ENCODE measurements at places on chromosomes 7 and 10.
A peak's percentile ranks its signal among the peaks of the same experiment; 100 is the strongest.

DNA sequence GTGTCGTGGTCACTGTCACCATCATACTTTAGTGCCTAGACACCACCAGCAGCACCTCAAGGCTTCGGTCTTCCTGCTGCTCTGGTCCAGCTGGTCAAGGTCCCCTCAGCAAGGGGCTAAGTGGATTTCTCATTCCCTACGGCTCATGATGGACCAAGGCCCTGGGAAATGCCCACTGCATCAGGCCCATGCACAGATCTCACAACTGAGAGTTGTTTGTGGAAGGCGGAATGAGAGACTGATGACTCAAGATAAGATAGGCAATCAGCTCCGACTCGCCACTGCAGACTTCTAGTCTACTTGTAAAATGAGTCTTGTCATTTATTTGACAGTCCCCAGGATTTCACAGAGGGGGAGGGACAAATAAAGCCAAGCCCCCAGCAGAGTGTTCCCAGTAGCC lies 108.4 kb upstream of the TBX20 start:
- no peak for DNase-seq

DNA sequence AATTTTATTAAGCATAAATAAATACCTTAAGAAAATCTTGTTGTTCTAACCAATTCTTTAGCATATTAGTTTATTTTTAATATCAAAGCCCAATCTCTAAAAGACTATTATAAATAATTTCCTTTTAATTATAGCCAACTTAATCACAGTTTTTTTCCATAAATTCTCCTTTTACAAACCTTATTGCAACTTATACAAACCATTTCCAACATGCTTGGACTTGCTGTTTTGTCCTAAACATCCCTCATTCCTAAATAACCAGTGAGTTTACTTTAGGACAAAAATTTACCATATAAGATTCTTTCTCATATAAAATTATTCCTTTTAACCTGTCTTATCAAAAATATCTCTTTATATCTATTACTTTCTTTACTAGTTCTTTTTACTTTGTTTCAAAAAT lies 25.2 kb upstream of the LSM8 start:
- DNase-seq: no peak

DNA sequence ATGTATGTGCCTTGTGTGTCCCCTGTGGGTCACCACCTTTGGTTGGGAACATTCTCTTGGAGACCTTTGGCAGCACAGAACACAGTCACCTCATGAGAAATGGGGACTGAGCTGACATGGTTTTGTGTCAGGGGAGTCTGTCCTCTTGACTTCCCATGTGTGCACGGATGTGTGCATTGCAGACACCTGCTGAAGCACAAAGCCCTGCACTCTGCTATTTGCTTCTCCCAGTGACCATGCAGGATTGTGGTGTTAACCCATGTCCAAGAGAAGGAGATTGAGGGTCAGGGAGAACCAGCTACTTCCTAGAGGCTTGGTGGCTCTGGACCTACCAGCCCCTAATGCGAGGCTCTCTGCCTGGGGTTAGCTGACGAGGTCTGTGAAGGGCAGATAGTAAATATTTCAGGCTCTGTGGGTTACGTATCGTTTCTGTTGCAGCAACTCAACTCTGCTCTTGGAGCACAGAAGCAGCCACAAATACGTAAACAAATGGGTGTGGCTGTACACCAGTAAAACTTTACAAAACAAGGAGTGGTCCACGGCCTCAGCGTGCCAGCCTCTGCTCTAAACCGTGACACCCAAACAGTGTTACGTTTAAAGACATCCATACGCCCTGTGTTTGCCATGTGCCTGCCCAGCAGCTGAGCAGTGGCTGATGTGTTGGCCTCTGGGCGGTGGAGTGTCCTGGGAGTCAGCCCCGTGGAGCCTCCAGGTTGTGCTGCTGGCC lies 51.7 kb downstream of the ADCY1 start:
- no peak for DNase-seq

DNA sequence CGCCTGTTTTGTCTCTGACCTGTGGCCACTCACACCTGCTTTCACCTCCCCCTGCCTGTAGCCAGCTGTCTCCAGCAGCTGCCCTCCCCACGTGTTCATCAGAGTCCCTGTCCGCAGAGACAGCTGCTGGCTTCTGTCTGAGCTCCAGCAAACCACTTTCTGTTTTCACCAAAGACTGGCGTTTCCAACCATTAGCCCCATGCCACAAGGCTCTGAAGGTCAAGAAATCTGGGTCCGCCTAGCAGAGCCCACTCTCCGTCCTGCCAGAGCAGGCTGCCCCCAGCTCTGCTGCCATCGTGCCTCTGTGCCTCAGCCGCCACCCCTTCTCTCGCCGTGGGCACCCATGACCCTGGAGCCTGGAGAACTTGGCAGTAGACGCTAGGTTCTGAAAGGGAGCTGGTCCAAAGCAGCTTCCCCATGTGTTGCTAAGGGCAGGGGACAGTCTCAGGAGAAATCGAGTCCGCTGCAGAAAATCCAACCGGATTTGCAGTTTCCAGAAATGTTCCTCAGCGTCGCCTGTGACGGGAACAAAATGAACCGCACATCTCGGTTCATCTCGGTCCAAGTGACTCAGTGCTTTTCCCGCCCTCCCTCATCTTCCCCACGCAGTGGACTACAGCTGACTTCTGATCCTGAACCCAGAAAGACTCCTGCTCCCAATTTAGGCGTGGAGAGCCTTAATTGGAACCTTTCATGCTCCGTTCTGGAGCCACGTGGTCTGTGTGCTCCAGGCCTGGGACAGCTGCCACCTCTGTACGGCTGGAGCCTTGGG lies 28.0 kb downstream of the TMEM120A start:
- no peak for DNase-seq

DNA sequence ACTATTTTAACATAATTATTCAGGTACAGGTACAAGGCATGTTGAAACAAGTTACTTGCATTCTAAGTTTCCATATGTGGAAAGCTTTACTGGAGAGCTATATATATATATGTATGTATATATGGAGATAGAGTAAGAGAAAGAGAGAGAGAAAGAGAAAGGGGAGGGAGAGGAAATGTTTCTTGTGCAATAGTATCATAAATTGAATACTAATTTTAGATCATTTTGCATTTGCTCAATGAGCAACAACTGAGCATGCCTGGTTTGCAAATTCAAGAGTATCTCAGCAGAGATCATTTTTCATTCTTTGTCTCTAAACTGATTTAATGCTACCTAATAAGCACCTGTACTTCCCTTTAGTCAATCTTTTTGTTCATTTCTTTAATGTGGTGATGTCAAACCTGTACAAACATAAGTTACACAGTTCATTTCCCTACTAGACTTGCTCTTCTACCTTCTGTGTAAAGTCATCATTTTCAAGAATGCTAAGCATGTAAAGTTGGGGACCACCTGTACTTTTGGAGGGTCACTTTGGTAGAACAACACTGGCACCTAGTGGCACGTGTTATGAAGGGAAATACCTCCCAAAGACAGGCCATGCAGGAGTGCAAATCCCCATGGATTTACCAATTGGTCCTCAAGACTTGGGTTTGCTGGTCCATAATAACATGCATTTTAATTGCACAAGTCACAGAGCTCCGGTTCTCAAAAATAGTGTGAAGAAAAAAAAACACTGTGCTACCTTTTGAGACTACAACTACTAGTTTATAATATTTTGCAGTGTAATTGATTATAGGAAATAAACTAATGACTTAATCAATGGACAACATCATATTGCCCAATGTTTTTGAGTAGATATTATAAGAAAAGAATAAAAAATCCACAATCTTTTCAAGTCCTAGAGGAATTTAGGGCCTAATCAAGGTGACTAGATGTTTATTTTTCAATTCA lies 431.2 kb upstream of the IGFBP3 start:
- no peak for DNase-seq

DNA sequence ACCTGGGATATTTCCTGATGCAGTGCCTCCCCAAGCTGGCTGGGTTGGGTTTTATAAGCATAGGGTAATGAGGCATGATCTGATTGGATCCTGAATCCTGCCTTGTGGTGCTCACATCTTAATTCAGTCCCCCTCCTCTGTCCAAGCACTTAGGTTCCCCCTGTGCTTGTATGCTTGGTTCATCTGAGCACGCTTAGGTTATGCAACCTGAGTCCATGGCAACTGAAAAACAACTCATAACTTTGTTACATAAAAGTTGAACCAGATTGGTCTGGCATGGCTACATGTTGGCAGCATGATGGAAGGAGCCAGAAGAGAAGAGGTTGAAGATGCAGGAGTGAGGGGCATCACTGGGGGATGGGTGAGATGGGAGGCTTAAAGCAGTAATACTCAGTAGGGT lies 57.3 kb upstream of the OSBPL3 start:
- DNase-seq: no peak

DNA sequence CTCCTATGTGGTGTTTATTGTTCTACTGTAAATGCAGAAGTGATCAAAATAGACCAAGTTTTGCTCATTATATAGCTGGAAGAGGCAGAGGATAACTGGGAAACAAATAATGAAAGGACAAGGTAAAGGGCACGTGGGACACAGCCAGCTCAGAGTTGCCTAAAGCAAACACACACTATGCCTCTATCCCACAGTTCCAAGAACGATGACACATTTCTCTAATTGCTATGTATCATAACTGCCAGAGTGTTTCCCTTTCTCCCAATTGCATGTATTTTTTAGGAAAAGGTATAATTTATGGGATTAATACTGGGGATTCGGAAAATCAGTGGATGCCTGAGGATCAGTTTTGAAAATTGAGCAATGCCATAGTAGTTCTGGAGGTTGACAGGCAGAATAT lies 49.0 kb downstream of the CCDC71L start:
- DNase-seq: no peak

- DNase-seq: no peak
Observed at GRCh38 chr10:92814790-92815189, 33.5 kb upstream of the EXOC6 start.

DNA sequence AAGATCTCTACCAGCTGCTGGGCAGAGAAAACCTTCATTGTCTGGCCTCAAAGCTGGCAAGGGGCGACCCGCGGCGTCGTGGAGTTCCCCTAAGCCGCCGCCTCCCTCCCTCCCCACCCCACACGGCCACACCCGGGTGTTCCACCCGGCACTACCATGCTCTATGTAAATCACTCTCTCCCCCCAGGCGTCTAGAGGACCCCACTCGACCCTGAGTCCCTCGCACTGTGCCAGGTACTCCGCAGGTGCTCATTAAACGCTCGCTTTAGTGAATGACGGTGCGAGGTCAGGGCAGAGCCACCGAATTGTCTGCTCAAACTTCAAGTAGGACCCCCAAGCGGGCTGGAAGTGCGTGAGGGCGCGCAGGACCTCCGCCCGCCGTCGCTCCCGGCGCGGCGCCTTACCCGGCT lies 628 bp downstream of the PARP12 start:
- peak; percentile 44 for DNase-seq
